ENCODE measurements at places on chromosomes 4 and X.

- DNase-seq, result no peak
These were observed 9.8 kb downstream of the AKAP17A start for GRCh38 chrX:1601051-1601767.

DNA sequence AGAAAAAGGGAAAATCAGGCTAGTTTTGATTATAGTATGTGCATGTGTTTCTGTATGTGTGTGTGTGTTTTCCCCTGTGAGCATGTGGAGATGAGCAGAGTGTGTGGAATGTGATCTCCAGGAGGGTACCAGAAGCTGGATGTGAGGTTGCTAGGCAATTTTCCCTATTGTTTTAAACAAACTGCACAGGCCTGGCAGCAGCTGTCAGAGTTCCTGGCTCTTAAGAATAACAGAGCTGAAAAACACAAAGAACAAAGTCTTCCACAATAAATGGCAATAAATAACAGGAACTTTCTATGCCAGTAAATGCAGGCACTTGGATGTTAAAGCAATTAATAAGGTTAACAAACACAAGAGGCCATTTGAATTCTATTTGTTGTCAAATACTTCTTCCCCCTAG lies 344.6 kb upstream of the CTSO start:
- DNase-seq, result no peak

GRCh38 chr4:136818811-136819330 lies 713.4 kb downstream of the PCDH18 start:
- DNase-seq, result no peak

DNA sequence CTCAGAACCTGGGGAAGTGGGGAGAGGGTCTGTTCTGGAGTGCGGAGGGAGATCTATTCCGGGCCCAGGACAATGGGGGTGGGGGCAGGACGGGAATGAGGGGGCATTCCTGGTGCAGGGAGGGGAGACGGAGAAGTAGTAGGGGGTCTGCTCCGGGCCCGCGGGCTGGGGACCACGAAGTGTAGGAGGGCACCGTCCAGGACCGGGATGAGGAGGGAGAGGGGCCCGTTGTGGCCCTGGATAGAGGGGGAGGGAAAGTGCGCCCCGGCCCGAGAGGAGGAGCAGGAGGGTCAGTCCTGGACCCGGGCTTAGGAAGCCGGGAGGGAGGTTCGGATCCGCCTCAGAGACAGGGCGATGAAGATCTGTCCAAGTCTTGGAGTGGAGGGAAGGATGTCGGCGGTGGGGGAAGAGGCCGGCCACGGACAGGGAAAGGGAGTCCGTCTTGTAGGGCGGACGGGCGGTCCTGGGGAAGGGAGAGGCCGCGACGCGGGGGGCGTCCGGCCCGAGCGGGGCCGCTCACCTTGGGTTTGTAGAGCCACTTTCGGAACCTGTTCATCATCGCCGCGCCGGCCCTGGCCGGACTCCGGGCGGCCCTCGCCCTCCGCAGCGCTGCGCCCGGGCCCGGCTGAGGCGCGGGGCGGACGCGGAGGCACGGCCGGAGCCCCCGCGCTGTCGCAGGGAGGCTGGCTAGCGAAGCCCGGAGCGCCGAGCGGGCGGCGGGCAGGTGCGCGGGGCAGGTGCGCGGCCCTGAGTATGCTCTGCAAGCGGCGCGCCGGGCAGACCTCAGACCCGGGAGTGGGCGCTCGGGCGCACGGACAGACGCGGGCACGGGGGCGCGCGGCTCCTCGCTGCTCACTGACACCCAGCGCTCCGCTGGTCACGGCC lies at the start of gene ZFYVE28:
TSS of gene ZFYVE28 (minus strand) at position 881 of the 885 bp plus-strand sequence. CDS start at position 559, 322 bp downstream.
- peak; percentile 75 for DNase-seq

DNA sequence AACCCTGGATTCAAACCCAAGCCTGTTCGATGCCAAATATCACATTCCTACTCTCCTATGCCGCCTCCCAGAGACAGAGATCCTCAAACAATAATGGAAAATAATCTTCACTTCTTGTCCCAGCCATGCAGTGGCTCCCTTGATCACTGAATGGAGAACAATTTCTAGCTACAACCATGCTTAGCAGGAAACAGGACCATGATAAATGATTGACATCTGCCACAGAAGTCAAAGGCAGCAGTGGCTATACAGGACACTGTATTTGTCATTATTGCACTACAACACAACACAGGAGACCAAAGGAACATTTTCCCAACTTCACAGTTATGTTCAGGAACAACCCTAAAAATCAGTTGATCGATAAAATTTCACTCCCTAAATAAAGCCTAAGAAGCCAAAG lies 243.3 kb upstream of the SLC7A11 start:
- no peak for DNase-seq

- DNase-seq, result no peak
These were observed 59.0 kb upstream of the C1QTNF7 start for GRCh38 chr4:15368856-15369255.

GRCh38 chr4:6105311-6105911 lies 87.2 kb upstream of the C4orf50 start:
- DNase-seq, result no peak

DNA sequence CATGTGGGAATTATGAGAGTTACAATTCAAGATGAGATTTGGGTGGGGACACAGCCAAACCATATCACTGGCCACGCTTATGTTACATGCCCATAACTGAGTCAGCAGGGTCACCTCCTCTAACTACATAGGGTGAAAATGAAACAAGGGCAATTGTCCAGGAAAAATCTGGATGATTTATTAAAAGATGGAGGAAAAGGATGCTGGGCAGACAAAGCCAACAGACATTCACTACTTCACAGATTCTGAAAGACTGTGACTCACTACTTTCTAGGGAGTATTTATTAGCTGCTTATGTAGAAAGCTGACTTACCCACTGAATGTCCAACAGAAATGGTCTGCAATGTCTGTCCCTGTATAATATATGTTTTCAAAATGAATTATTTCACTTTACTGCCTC lies 72.4 kb downstream of the APBB2 start:
- no peak for DNase-seq

- no peak for DNase-seq
These were observed 419.8 kb downstream of the GALNTL6 start for GRCh38 chr4:172232966-172233365.

- DNase-seq, result no peak
These were observed 17.0 kb downstream of the GPAT3 start for GRCh38 chr4:83552924-83553323.

- DNase-seq, result no peak
These were observed 248.7 kb downstream of the ARHGAP10 start for GRCh38 chr4:147980586-147980985.

- DNase-seq, result no peak
These were observed 567.9 kb upstream of the HTR2C start for GRCh38 chrX:114015966-114016365.

DNA sequence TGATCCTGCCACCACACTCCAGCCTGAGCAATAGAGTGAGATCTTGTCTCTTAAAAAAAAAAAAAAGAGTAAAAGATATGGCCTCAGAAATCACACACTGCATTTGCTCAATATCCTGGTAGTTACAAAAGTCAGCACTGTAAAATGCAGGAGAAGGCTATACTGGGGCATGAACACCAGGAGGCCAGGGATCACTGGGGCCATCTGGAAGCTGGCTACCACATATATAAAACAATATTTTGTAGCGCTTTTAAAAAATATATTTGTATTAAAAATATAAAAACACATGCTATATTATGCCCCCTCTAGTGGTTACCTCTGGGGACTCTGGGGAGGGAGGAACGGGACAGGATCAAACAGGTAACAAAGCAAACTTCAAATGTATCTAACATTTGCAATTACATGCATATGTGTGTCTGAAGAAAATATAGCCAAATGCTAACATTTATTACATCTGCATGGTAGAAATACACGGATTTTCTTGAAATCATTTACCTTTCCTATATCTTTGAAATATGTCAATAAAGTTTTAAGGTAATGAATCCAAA lies 4.0 kb downstream of the C4orf46 start:
- no peak for DNase-seq
